ENCODE measurements at places on chromosomes 7 and 10. TPM values are rescaled to one million over a fixed set of nuclear protein-coding genes. Genes with fewer than 3 reads are reported as not detected.

ERV3-1 gene
- 22.0 TPM for total RNA-seq

POU6F2 gene
- total RNA-seq: 1.5 TPM

SPACDR gene
- total RNA-seq: 2.0 TPM

LBX1 gene
- not detected for total RNA-seq

HEPACAM2 gene
- not detected for total RNA-seq

PSD gene
- total RNA-seq: 1.4 TPM

CALY gene
- not detected for total RNA-seq

UPF2 gene
- total RNA-seq: 17.8 TPM

GRCh38 chr10:48725708-48726107 is 41.0 kb downstream of the WDFY4 start:
- DNase-seq: no peak

- DNase-seq: no peak
Observed at GRCh38 chr7:101218236-101219125, 516 bp downstream of the ZNHIT1 start.

GRCh38 chr7:26042237-26042636 is 109.8 kb upstream of the NFE2L3 start:
- DNase-seq: no peak

GRCh38 chr10:48872234-48872633 is 67.4 kb downstream of the LRRC18 start:
- no peak for DNase-seq

GRCh38 chr10:132711613-132712121 is 74.3 kb downstream of the NKX6-2 start:
- DNase-seq: peak; percentile 57

- no peak for DNase-seq
Observed at GRCh38 chr10:78524941-78525340, 491.3 kb downstream of the RPS24 start.

DNA sequence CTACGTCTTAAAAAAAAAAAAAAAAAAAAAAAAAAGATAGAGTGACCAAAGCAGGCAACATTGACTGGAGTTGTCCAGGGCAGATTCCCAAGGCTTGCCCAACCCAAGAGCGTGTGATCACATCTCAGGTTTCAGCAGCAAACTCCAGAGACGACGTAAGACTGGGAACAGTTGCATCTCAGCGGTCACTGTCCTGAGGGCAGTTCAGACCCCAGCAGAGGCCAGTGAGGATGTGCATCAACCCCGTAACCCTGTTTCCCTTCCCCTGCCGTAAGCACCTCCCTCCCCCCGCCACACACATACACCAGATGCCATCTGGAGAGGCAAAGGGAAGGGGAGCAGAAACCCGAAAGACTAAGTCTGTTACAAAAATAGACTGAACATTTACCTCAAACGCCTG is 19.3 kb upstream of the TOMM7 start:
- DNase-seq: peak; percentile 65

GRCh38 chr10:96345222-96345621 is 13.6 kb downstream of the OPALIN start:
- DNase-seq: no peak
